Progenitor cell of endocrine pancreas (in vitro differentiated cells): ENCODE measurements at places on chromosomes 7 and 10. TPM values are rescaled to one million over a fixed set of nuclear protein-coding genes. Genes with fewer than 3 reads are reported as not detected.

GRCh38 chr10:127907411-127908105 lies 655 bp downstream of the PTPRE start:
- no peaks in the 10 kb centered on the region for H3K36me3 ChIP-seq
- peak overlapping the region; percentile 60 for H3K4me3 ChIP-seq
- DNase-seq, result no peak
- H3K27ac ChIP-seq, result no peak overlapping the region
- peaks cover 53% of the 10 kb centered on the region for H3K27me3 ChIP-seq

DNA sequence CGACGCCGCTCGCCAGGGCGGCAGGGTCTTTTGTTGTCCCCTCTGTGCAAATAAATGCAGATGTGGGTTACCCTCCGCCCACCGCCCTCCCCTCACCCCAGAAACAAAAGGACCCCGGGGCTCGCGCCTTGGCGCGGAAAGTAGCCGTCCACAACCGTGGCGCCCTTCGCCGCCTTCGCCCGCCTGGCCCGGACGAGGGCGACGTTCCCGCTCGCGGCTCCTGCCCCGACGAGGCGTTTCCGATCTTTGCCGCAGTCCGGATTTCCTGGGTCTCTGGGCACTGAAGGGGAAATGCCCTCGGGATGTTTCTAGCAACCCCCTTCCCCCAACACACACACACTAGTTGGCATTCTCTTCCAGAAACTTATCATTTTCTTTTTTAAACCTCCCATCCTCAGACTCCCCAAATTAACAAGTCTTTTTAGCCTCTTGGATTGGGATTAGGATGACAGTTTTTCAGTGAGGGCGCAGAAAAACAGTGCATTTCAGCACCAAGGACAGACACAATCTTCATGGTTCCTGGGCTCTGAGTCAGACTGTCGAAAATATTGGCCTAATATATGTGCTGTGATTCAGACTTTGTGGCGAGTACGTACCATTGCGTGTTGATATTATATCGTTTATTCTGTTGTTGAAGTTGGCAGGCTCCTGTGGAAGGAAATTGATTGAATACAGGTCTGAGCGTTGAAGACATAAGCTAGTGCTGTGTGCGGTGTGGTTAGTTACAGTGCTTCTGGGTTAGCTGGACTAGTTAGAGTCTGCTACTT lies 771 bp downstream of the PHYHIPL start:
- peaks cover 10% of the 10 kb centered on the region for H3K4me1 ChIP-seq
- peaks cover 35% of the 10 kb centered on the region for H3K27me3 ChIP-seq
- H3K4me3 ChIP-seq, result peak overlapping the region; percentile 79
- H3K36me3 ChIP-seq, result no peaks in the 10 kb centered on the region
- DNase-seq, result peak; percentile 22

DNA sequence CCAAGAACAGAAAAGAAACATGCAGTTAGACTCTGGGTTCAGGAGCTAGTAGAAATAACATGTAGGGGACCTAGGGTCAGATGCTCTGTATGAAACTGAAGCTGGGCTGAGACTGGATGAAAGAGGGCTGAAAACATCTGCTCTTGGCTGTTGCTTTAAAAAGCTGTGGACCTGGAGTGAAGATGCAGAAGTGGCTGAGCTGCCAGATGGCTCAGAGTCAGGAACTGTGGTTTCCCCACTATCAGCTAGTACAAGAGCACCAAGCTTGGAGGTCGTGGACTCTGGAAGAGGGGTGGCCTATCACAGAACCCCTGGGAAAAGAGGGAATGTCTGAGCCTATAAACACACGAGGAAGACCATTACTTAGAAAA lies 5.9 kb downstream of the ADK start:
- DNase-seq, result no peak
- peaks cover 9% of the 10 kb centered on the region for H3K4me1 ChIP-seq
- H3K4me3 ChIP-seq, result no peak overlapping the region

- no peak for DNase-seq
- H3K36me3 ChIP-seq, result peaks cover 10% of the 10 kb centered on the region
- H3K27ac ChIP-seq, result no peak overlapping the region
Observed at GRCh38 chr7:2425749-2426148, 22.3 kb downstream of the CHST12 start.

DNA sequence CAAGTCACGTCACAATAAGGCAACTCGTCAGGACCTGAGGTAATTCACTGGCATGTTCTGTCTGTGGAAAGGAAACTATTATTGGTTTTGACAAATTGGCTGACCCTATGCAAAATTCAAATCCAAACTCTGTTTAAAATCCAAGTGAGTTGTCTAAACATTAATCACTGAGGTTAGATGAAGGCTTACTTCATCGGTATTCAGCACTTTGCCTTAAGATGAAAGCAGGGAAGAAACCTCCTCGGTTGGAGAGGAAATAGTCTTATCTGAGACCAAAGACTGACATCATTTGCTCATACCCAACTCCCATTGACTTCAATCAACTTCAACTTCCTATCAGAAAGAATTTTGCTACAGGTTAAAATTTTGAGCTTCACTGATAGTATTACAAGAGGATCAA lies 355.1 kb upstream of the MBL2 start:
- H3K36me3 ChIP-seq, result peaks cover 1% of the 10 kb centered on the region
- H3K4me3 ChIP-seq, result no peak overlapping the region
- no peak overlapping the region for H3K27ac ChIP-seq
- H3K4me1 ChIP-seq, result peaks cover 3% of the 10 kb centered on the region
- no peak for DNase-seq

DNA sequence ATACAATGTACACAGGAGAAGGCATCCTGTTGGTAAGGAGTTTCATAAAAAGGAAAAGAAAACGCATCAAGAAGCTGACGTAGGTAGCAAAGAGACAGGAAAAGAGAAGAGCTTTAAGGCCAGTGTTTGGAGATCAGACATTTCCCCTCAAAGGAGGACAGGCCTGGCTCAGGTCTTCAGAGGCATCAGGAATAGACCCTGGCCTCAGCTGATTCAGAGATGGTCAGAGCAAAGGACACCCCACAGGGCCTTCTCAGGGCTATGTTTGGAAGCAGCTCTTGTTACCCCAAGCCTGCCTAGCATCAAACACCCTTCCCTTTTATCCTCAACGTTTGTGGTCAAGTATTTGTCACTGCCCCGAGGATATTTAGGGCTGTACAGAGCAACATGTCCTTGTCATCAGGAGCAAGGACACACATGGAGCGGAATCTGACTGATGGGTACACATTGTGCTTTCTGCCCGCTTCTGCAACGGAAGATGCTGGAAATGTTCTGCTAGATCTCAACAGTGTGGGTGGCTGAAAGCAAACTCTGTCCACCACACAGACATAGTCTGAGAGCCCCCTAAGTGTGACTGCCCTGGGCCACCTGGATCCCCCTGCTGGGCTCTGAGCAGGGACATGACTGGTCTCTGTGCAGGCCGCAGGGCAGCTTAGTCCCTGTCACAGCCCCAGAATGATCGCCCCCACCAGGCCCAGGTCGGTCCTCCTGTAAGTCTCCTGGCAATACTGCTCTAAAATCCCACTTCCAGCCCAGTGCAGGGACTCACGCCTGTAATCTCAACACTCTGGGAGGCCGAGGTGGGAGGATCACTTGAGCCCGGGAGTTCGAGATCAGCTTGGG lies 1.0 kb upstream of the ZDHHC4 start:
- no peak for DNase-seq
- H3K36me3 ChIP-seq, result peaks cover 9% of the 10 kb centered on the region
- H3K27ac ChIP-seq, result no peak overlapping the region
- peaks cover 13% of the 10 kb centered on the region for H3K4me1 ChIP-seq
- H3K27me3 ChIP-seq, result peaks cover 3% of the 10 kb centered on the region

- no peak for DNase-seq
- H3K4me1 ChIP-seq, result no peaks in the 10 kb centered on the region
- H3K4me3 ChIP-seq, result no peak overlapping the region
- H3K27me3 ChIP-seq, result peaks cover 25% of the 10 kb centered on the region
- H3K27ac ChIP-seq, result no peak overlapping the region
Observed at GRCh38 chr10:119023553-119023868, 6.0 kb upstream of the NANOS1 start.

GRCh38 chr7:131124001-131124629 lies 203.6 kb upstream of the MKLN1 start:
- H3K4me3 ChIP-seq, result no peak overlapping the region
- no peak for DNase-seq
- no peak overlapping the region for H3K27ac ChIP-seq
- peaks cover 4% of the 10 kb centered on the region for H3K36me3 ChIP-seq
- H3K4me1 ChIP-seq, result no peaks in the 10 kb centered on the region

DNA sequence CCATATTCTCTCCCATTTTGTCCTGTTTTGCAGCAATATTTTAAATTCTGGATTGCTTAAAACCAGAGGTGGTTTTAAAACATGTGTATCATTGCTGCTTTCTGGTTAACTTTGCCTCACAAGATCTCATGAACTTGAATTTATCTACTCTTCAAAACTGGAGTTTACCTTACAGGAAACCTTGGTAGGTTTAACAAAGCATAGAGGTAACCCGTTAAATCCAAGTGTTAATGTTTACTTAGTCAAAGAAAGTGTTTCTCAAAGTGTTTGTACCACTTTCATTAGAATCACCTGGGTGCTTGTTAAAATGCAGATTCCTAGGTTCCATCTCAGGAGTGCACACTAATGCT lies 44.0 kb upstream of the VDAC2 start:
- H3K4me3 ChIP-seq, result no peak overlapping the region
- no peaks in the 10 kb centered on the region for H3K27me3 ChIP-seq
- peaks cover 1% of the 10 kb centered on the region for H3K4me1 ChIP-seq
- H3K27ac ChIP-seq, result no peak overlapping the region
- H3K36me3 ChIP-seq, result peaks cover 9% of the 10 kb centered on the region
- no peak for DNase-seq

DNA sequence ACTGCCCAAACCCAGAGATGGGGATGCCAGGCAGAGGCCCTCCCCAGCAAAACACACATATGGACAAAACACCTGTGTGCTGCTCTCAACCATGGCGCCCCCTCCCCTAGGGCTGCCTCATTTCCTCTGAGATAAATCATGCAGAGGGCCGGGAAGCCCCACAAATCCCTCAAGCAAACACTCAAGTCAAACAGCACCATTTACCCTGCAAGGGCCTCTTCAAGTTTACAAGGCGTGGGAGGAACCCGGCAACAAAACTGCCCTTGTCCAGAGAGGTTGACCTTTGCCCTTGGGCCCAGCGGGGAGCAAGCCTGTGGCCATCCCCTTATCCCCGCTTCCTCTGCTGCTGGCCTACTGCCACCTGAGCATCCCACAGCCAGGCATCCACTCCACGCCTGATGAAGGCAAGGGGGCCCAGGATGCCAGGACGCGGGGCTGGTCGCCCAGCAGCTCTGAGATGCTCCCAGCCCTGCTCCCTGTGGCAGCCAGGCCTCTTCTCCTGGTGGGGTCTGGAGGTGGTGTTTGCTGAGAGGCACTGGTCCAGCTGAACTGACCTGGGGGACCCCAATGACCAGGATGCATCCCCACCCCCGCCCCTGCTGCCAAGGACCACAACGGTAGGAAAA lies 77.4 kb downstream of the DLG5 start:
- H3K4me3 ChIP-seq, result peak overlapping the region; percentile 31
- DNase-seq, result no peak
- H3K27me3 ChIP-seq, result no peaks in the 10 kb centered on the region
- H3K27ac ChIP-seq, result peak overlapping the region; percentile 82

- no peaks in the 10 kb centered on the region for H3K27me3 ChIP-seq
- H3K4me3 ChIP-seq, result no peak overlapping the region
- H3K27ac ChIP-seq, result peak overlapping the region; percentile 33
- H3K4me1 ChIP-seq, result peaks cover 10% of the 10 kb centered on the region
Observed at GRCh38 chr7:75689246-75690099, 49.3 kb downstream of the HIP1 start.

GRCh38 chr10:89337484-89337883 lies 9.7 kb downstream of the IFIT3 start:
- DNase-seq, result no peak
- no peak overlapping the region for H3K4me3 ChIP-seq
- no peak overlapping the region for H3K27ac ChIP-seq
- H3K36me3 ChIP-seq, result no peaks in the 10 kb centered on the region

GRCh38 chr10:5446390-5446926 lies 34.1 kb downstream of the NET1 start:
- peak overlapping the region; percentile 95 for H3K27ac ChIP-seq
- H3K27me3 ChIP-seq, result no peaks in the 10 kb centered on the region
- H3K4me1 ChIP-seq, result peaks cover 31% of the 10 kb centered on the region

DNA sequence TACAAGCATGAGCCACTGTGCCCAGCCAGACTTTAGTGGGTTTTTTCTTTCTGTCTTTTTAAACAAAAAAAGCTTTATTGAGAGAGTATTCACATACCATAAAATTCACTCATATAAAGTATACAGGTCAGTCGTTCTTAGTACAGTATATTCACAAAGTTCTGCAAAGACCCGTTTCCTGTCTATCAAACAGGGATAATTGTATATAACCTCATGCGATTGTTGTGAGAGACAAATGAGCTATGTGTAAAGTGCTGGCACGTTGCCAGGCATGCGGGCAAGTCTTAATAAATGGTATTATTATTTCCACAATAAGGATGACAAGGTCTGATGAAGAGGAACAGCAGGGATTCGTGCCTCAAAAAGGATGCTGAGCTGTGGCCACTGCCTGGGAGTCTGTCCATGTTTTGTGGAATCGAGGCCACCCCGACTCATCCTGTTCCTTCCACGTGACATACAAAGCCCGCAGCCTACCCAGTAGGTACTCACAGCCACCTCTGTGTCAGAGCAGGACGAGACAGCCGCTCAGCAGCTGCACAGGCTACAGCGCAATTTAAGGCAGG lies 51.6 kb downstream of the SMKR1 start:
- DNase-seq, result no peak
- peaks cover 15% of the 10 kb centered on the region for H3K27me3 ChIP-seq
- no peak overlapping the region for H3K4me3 ChIP-seq
- no peak overlapping the region for H3K27ac ChIP-seq

The RHOBTB1 gene
- total RNA-seq, result 21.7 and 23.8 TPM in 2 replicates

The CDNF gene
- total RNA-seq, result 1.3 and 2.3 TPM in 2 replicates

The GARIN1A gene
- 5.1 and 7.4 TPM in 2 replicates for total RNA-seq

The C10orf67 gene
- total RNA-seq, result 0.38 TPM in 1 of 2 replicates, not detected in the other
